ENCODE measurements at places on chromosomes 2 and 18.

GRCh38 chr2:209209943-209210342 is 213.9 kb upstream of the MAP2 start:
- DNase-seq: no peak

DNA sequence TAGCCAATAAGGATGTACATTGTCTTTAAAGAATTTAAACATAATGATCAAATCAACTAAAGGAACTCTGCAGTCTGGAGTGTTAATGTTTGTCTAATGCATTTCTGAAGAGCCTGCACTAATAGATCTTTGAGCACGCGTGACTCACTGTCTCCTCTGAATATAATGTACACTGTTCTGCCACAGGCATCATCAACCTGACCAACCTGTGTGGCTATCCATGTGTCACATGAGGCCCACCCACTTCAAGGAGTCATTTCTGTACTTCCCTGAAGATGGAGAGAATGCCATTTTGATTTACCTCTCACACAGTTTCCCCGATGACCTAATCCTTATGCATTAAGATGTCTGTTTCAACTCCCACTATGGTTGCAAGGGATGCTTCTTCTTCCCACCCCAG is 434.0 kb upstream of the SPHKAP start:
- no peak for DNase-seq

DNA sequence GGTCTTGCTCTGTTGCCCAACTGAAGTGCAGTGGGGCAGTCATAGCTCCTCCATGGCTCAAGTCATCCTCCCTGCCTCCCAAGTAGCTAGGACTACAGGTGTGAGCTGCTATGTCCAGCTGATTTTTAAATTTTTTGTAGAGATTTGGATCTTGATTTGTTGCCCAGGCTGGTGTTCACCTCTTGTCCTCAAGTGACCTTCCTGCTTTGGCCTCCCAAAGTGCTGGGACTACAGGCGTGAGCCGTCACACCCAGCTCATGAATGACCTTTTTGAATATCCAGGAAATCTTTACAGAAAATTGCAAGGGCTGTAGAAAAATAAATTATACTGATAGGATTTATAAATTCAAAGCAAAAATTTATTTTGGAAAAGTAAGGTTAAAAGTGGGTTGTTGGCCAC is 17.4 kb downstream of the ACTR3 start:
- DNase-seq: no peak

DNA sequence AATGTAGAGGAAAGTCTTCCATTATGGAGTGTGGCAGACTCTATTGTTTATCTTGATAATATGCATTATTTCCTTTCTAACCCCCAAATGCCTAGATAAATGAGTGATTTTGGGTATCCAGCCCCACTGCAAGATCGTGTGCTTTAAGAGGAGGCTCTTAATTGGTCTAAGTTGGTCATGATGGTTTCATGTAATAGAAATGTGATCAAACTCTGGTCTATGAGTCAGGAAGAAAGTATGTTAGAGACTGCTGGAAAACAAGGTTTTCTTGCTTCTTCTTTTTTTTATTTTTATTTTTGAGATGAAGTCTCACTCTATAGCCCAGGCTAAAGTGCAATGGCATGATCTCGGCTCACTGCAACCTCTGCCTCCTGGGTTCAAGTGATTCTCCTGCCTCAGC is 344.5 kb upstream of the TNP1 start:
- no peak for DNase-seq

GRCh38 chr2:38029512-38029911 is 46.4 kb downstream of the CYP1B1 start:
- DNase-seq: no peak

GRCh38 chr18:74289137-74289536 is 2.6 kb downstream of the CYB5A start:
- no peak for DNase-seq

DNA sequence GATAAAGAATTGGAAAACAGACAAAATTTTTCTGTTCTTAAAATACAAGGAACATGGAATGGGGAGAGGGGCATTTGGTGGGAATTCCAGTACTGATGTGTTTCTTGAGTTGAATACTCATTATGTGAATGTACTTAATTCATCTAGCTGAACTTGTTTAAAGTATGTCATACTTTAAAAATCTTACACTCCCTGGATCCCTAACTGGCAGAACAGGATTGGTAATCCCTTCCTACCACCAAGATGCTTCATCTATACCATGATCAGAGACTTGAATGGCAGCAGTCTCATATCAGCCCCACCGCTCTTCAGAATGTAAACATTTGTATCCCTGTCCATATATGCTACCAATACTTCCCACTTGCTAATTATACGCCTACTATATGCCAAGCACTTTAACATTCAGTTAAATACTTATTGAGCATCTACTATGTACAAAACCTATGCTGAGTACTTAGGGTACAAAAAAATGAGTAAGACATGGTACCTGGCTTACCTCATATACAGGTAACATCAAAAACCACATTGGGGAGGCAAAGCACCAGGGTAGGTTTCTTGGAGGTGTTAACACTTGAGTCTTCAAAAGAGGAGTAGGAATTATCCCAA is 5.3 kb downstream of the MEMO1 start:
- no peak for DNase-seq

GRCh38 chr18:78542204-78542603 is 437.4 kb upstream of the SALL3 start:
- DNase-seq: no peak

GRCh38 chr2:237441605-237442274 is 27.8 kb upstream of the COL6A3 start:
- DNase-seq: no peak

GRCh38 chr2:152099367-152100050 is 665 bp upstream of the CACNB4 start:
- DNase-seq: peak; percentile 71

- DNase-seq: no peak
Observed at GRCh38 chr2:26767129-26767528, 3.0 kb downstream of the SLC35F6 start.

DNA sequence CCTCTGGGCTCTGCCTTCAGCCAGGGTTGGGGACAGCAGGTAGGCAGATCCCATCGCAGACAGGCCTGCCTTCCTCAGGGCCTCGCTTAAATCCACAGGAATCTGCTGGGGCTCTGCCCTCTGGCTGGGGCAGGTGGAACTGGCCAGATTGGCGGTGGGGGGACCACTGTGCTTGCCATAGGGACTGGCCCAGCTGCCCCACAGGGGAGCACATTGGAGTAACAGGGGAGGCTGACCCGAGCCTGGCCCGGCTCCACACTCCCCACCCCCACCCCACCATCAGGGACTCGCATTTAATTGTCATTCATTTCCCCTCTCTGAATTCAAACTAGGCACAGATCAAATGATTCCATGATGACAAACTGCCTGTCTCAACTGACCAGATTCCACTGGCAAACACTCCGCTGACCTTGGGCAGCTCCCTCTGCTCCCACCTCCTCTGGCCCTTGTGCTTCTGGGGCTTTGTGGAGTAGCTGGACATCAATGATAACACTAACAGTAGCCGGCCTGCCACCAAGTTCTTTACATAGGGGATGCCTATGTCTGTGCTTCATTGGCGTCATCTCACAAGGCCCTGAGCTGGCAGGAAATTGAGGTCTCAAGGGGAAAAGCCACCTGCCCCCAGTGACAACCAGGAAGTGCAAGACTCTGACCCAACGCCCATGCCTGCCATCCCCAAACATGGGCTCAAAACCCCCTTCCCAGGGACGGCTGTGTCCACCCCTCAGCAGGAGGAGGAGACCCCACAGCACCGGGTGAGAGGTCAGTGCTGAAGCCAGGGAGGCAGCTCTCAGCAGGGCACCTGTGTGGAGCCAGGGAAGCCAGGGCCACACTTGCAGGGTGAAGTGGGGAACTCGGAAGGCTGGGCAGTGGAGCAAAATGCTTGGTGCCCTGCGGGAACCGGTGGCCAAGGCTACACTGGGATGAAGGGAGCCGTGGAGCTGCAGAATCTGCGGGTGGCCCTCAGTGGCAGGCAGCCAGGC is 2.1 kb upstream of the B3GNT7 start:
- DNase-seq: peak; percentile 89

DNA sequence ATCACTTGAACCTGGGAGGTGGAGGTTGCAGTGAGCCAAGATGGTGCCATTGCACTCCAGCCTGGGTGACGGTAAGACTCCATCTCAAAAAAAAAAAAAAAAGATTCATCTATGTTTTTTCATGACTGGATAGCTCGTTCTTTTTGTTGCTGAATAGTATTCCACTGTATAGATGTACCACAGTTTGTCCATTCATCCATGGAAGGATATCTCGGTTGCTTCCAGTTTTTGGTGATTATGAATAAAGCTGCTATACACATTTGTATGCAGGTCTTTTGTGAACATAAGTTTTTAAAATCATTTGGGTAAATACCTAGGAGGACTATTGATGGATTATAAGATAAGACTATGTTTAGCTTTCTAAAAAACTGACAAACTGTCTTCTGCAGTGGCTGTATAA is 90.8 kb downstream of the ACOXL start:
- DNase-seq: no peak

GRCh38 chr2:69623236-69623635 is 20.3 kb downstream of the AAK1 start:
- no peak for DNase-seq

- DNase-seq: no peak
Observed at GRCh38 chr2:39432701-39433100, 4.4 kb downstream of the MAP4K3 start.

- no peak for DNase-seq
Observed at GRCh38 chr2:128625963-128626759, 307.5 kb upstream of the HS6ST1 start.

DNA sequence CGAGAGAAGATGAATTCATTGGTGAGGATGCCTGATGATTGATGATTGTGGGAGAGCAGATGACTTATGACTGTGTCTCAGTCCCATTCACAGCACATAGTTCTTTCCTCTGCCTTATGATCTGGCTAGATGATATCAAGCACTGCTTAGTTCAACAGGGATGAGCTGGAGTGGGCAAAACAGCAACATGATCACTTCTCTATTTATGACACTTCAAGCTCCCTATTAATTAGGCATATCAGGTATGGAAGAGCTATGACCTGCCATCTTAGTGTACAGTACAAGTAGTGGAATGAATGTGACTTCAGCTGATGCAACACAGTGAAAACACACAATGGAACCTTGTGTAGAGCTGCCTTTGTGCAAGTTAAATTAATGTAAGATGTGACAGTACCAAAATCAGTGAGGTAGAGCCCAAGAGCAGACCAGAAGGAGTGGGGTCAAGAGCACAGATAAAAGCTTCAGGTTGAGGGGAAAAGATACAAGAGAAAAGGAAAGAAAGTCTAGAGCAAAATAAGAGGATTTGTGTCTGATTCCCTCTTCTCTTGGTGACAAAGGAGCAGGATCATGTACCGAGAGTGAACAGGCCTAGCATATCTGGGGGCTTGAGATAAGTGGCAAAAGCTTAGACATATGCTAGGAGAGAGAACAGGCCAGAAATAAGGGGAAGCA is 93.0 kb upstream of the MYO3B start:
- DNase-seq: no peak

- DNase-seq: no peak
Observed at GRCh38 chr2:47650001-47650535, 132.9 kb upstream of the MSH6 start.

GRCh38 chr2:239374896-239375277 is 25.9 kb downstream of the HDAC4 start:
- DNase-seq: peak; percentile 43

DNA sequence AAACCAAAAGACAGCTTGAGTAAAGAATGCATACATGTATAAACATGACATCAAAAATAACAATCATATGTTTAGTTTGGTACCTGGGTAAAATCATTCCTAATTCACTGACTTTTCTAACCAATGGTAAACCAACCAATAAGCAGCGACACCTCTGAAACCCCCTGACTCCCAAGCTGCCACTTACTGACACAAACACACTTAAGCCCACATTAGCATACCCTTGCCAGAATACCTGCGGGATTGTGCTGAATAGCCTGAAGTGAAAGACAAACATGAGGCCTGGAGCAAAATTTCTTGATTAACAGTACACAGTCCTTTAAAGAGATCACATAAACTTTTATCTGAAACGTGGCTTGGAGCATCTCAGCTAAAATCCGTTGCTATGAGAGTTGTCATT is 902.9 kb downstream of the TMEM182 start:
- DNase-seq: peak; percentile 43

DNA sequence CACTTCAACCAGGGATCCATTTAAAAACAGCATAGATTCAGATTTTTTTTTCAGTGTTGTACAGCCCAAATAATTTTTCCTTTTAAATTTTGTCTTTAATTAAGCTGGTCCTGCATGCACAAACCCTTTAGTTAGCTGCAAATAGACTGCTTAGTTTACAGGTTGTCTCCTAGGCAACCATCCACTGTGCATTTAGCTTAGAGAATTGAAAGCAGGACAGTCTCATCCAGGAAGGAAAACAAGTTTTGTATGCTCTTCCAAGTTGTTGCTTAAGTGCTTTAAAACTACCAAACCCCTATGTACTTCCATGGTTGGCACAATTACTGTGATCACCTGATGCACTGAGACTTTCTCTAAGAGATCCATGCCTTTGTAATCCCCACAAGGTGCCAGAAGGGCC is at the start of gene MAP3K19:
TSS of gene MAP3K19 (minus strand) at position 148 of the 400 bp plus-strand sequence. CDS start 22,800 bp downstream, outside the sequence.
- no peak for DNase-seq

DNA sequence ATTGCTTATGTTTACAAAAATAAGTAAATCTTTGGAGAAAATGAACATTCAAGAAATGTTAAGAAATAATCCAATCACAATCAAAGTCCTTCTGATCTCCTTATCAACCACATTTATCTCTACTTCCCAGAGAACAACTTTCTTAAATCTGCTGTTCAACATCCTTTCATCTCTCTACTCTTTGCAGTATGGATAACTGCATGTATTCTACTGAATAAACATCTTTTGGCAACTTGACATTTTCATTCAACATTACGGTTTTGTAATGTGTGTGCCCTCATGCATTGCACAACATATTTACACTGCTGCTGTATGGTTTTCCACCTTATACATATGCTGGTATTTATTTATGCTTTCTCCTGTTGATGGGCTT is 9.2 kb downstream of the CMPK2 start:
- DNase-seq: no peak

DNA sequence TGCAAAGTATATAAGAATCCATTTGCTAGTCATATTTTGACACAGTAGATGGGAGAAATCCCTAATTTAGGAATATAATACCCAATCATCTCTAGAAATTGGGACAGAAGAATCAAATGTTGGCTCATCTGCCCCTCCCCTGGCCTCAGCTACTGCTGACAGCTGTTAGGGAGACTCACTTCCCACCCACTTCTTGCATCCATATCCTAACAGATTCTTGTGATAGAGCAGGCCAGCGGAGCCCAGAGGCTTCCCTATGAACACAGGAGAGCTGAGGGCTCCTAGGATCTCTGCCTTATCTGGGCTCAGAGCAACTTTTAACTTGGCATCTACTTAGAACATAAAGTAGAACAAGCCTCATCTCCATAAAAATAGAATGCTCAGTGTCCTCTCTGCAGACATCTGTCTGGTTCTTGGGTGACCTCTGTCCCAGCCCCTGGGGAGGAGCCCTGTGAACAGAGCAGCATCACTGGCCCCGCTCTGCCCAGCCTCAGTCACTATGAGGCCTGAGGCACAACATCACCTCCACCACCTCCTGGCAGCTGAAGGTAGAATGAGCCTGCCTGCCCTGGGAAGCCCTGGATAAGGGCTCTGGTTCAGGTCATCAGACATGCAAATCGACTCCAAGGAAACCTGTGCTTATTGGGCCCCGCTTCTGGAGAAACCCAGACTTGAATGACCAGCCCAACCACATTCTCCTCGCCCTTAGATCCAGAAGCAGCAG is 229.7 kb downstream of the ANKRD36B start:
- peak; percentile 84 for DNase-seq
